Stimulated activated CD8-positive, alpha-beta memory T cell treated with anti-CD3 and anti-CD28 coated beads, Interleukin-7, amount 100 ng/mL, for 48 hours (primary cell): ENCODE measurements at places on chromosomes 5 and 9.

- no peak for DNase-seq
Measured at GRCh38 chr5:160638161-160638742, 213.8 kb downstream of the ATP10B start.

- DNase-seq: peak; percentile 55
Measured at GRCh38 chr5:133868946-133869518, 99.4 kb downstream of the C5orf15 start.

- DNase-seq: no peak
Measured at GRCh38 chr5:91111473-91112238, 271.5 kb downstream of the ARRDC3 start.

DNA sequence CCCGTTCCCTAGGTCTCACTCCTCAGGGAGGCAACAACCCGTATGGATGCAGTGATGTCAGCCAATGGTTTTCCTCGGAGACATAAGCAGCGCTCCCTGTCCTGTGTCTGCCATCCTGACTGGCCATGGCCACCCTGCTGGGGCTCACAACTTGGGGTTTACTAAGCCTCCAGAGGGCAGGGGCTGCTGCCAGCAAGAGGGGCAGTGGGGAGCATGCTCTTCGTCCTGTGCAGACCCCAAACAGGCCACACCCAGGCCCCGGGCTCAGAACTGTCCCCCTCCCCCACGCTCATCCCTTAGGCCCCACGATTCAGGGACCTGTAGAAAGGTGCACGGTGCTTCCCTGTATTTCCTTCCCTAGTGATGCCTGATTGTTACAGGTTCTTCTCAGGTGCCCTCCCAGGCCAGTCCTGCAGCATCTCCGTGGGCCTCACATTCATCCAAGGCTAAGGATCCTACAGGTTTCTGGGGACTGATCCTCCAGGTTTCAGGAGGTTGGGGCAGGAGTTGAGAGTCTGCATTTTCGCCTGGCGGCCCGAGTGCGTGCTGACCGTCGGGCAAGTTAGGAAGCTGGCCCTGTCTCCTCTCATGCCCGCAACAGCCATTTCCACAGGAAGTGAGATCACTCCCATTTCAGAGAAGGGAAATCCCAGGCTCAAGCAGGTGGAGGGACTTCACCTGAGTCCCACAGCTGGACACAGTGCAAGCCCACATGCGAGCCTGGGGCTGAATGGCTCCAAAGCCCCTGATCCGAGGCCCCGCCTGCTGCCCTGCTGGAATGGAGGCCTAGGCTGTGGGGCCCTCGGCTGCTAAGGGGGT, 217.6 kb downstream of the ROR2 start:
- no peak for DNase-seq

GRCh38 chr5:61186634-61187033, 24.4 kb upstream of the SMIM15 start:
- no peak for DNase-seq

- DNase-seq: no peak
Measured at GRCh38 chr5:119200795-119201194, 129.9 kb downstream of the DMXL1 start.

DNA sequence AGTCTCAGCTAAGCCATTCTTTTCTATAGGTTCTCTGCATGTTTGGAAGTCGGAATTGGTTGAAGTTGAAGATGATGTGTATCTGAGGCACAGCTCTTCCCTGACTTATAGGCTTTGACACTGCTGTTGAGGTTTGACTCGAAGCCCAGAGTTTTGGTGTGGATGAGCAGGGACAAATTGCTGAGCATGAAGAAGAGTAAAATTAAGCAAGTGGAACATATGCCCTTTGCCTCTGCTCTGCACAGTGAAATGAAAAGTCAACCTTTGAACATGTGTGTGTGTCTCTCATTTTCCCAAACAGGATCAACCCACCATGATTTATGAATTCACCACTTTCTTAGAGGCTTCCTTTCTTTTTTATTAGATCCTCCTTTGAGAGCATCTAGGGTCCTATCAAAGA, 8.5 kb downstream of the HMHB1 start:
- DNase-seq: no peak
